ENCODE measurements at places on chromosomes 3 and 15.
A peak's percentile ranks its signal among the peaks of the same experiment; 100 is the strongest.

DNA sequence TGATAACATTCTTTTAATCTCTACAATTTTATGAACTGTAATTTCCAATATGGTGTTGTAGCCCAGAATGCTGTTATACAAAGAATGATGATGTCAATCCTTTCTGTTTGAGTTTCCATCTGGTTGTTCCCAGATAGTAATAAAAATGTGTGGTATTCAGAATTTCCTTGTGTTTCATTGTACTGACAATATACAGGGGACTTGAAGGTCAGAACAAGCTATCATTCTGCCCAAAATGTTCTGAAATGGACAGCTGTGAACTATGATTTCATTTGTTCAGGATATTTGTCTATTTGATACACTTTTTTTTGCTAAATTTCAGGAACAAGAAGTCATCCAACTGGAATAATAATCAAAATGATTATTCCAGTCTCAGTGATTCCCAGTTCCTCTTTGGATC is 40.8 kb downstream of the C3orf62 start:
- DNase-seq: no peak

DNA sequence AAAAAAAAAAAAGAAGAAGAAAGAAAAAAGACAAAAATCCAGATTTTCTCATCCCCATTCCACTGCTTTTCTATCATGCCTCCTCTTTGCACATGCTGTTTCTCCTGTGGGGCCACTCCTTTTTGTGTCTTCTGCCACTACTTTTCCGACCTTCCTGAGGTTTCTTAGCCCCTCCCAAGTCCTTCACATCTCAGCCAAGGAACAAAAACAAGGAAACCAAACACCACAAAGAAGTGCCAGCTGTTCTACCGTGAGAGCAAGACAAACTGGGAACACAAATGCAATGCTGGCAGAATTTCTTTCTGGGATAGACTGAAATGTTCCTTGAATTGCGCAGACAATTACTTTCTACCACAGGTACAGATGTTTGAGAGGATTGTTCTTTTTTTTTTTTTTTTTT is 83.2 kb downstream of the MB21D2 start:
- DNase-seq: peak; percentile 26

DNA sequence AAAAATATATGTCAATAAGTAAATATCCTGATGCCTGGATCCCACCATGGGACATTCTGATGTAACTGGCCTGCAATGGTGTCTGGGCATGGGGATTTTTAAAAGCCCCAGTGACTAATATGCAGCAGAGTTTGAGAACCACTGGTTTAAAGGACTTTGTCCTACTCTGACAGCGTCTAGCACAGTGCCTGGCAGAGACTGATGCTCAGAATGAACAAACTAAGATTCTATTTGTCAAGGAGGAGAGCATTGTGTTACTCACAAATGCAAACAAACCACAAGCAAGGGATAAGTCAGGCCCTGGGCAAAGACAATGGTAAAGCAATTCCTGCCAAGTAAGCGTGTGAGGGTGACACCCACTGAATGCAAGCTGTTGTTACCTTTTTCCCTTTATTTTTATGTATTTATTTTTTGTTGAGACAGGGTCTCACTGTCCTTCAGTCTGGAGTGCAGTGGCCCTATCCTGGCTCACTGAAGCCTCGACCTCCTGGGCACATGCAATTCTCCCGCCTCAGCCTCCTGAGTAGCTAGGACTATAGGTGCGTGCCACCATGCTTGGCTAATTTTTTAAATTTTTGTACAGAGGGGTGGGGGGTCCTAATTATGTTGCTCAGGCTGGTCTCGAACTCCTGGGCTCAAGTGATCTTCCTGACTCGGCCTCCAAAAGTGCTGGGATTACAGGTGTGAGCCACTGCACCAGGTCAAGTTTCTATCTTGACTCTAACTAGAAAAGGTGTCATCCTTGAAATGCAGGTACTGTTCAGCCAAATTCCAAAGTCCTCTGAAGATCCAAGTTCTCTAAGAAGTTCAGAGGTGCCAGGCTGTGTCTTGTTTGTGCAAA is 909 bp upstream of the GPD1L start:
- peak; percentile 14 for DNase-seq

DNA sequence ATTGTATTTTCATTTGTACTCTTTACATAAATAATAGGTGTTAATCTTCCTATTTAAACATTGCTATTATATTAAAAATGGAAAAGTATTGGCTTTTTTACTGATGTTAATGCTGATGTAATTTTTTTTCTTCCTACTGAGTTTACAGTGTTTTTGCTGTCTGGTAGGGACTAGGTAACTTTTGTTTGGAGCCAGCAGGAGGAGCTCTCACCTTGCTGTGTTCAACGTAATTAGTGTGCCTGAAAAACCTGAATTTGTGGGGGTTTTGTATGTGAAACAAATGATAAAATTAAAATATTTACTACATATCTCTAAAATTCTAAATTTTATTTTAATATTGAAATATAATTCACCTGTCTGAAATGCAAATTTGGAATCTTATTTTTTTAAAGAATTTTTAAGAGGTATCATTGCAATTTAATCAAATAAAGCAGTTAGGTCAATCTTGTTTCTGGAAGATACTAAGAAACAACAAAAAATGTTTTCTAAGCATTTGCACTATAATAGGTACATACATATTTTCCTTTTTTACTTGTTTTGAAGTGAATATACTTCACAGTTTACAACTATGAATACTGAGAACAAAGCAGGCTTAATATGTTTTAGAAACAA is 48.8 kb downstream of the EPHA6 start:
- peak; percentile 45 for DNase-seq

DNA sequence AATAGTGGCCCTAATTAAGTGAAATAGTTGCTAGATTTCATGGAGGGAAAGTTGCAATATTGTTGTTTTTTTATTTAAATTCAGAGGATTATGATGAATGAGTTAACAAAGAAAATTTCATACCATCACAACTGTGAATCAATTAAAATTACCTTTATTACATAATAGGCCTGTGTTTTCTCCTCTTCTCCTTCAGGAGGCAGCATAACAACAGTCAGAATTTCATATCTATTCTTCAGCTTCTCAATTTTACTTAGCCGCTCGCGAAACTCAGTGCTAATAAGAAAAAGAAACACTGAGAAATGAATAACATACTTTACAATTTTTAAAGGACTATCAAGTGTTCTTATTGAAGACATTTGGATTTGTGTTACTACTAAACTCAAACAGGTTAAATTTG is 29.4 kb downstream of the TTC14 start:
- peak; percentile 12 for DNase-seq

DNA sequence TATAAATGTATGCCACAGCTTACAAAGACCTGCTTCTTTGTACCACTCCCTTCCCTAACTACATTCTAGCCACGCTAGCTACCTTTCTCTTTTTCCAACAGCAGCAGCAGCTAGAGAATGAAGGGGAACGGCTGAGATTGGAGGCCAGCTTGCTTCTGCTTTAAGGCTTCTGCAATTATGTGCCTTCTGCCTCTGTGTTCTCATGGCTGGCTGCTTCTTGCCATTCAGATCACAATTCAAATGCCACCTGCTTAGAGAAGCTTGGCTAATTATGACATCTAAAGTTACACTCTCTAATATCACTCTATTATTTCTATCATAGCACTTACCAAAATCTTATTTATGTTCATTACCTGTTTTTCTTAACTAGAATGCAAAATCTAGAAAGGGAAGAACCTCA is 95.2 kb downstream of the RYK start:
- DNase-seq: no peak

DNA sequence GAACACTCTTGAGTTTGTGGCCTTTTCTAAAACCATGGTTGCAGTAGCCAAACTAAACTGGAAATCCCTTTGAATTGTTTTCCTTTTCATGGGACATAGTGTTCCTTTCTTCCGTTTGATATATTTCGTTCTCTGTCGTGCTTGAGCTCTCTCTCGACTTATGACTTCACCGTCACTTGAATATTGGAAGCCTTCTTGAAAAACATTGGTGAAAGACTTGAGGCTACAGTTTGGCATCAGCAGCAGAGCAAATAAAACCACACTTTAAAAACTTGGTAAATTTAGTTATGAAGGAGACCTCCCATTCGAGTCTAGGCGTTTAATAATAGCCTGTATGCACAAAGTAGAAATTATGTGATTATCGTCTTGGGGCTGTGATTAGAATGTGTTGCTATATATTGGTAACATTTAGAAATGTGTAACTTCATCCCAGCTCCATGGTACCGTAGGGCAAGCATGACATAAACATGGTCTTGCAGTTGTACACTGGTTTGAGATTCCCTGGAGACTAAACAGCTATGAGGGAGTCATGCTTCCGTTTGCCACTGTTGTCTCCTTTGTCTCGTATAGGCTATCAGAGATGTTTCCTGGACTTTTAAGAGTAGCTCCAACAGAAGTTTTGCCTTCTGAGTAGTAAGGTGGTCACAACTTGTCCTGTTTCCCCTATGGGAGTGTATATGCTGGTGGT is 122.3 kb downstream of the PTPRG start:
- no peak for DNase-seq

- no peak for DNase-seq
These were observed 23.2 kb downstream of the SFMBT1 start for GRCh38 chr3:53022647-53023046.

- DNase-seq: no peak
These were observed 48.9 kb downstream of the RASGRF1 start for GRCh38 chr15:79041601-79042168.

- no peak for DNase-seq
These were observed 414.6 kb upstream of the TBL1XR1 start for GRCh38 chr3:177611752-177612334.

DNA sequence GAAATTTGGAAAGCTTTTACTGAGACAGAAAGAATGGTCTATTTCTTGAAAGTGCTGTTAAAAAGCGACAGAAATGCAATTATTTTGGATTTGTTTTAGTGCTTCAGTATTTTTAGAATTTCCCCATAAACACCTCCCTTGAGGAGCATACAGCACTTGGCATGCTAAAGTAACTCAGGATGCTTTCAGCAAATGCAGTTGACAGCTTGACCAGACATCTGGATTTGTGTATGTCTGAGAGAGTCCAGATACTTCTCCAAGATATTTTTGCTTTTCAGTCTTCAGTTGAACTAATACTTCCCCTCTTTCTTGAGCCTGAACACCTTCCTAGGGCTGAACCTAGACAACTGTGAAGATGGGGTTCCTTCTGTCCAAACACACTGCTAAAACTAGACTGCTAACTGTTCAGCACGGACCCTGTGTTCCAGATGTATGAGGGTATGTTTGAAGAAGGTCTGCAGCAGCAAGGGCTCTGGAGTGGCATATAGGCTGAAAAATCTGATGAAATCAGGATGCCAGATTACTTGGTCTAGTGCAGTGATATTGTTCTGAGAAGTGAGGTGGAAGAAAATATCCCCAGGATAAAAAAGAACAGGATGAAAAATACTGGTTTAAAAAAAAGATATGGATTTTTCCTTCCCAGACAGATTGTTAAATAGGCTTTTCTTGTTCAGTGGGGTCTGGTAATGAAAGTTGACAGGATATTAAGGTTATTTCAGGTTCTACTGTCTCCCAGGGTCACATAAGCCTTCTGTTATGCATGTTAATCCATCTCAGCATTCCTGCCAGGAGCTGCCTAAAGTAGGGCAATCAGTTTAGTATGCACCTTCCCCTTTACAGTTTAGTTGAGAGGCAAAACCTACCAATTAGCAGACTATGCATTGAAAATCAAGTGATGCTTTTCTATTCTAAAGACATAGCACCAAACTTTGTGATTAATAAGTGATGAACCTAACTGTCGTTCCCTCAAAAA is 516.9 kb upstream of the TBL1XR1 start:
- no peak for DNase-seq

- DNase-seq: no peak
These were observed 73.5 kb downstream of the FGF12 start for GRCh38 chr3:192653862-192654261.

DNA sequence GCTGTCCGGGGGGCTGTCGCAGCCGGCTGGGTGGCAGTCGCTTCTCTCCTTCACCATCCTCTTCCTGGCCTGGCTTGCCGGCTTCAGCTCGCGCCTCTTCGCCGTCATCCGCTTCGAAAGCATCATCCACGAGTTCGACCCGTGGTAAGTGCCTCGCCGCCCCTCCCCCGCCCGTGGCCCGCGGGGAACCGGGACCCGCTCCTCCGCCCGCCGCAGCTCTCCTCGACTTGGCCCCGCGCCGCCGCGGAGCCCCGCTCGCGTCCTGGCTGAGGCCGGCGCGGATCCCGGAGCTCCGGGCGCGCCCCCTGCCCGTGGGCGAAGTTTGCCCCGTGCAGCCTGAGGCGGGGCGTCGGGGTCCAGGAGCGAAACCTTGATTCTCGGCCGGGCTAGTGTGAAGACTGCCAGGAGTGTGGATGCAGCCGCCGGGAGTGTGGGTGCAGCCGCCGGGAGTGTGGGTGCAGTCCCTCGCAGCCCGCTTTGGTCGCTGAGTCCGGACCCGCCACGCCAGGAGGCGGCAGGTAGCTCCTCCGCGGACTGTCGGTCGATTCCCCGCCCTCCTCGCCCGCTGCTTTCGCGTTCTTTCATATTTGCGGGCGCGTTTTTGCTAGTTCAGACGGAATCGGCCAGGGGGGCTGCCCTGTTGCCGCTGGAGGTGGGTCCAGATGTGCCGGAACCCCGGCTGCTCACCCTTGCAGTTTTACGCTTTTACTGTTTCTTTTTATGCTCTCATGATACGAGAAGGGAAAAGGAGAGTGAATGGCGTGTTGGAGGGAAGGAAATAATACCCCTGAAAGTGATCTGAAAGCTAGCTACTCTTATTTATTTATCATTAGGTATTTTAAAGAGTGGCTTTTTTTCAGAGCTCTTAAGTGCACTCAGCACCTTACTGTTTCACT is 692 bp downstream of the STT3B start:
- DNase-seq: peak; percentile 35

GRCh38 chr3:41893977-41894376 is 67.9 kb downstream of the ULK4 start:
- DNase-seq: peak; percentile 75

DNA sequence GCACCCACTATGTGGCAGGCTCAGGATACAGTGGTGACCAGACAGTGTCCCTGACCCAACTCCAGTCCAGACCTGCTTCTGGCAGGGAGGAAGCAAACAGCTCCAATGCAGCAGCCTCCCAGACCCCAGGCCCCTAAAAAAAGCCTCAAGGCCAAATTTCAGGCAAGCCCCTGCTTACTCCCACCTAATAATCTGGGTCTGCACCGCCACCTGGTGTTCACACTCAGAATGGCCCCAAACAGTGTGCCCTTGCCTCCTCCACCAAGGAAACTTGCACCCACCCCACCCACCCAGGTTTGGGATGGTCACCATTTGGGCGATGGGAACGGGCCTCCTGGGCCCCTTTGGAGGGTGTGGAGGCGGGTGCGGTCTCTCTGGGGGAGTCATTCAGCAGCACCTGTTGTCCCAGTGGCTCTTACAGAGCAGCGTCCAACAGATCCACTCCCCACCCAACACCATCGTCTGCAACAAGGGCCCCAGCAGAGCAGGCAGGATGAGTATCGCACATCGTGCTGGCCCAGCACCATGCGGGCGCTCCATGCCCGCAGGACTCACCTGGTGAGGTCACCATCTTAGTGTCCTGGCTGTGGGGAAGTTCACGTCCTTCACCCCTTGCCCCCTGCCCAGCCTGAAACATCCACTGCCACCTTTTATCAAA is 17.3 kb downstream of the C3orf18 start:
- peak; percentile 59 for DNase-seq

GRCh38 chr3:88626456-88627120 is 476.8 kb downstream of the C3orf38 start:
- DNase-seq: no peak

All from choroid plexus epithelial cell (primary cell).